ENCODE measurements at places on chromosomes 2 and 18.

DNA sequence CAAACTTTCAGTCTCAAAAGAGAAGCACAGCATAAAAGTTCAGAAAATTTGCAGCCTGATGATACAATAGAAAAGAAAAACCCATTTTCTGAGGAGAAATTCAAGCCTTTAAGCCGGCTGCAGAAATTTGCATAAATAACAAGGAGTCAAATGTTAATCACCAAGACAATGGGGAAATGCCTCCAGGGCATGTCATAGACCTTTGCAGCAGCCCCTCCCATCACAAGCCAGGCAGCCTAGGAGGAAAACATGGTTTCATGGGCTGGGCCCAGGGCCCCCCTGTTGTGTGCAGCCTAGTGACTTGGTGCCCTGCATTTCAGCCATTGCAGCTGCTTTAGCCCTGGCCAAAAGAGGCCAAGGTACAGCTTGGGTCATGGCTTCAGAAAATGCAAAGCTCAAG, 54.1 kb upstream of the CAVIN2 start:
- DNase-seq, result no peak

GRCh38 chr18:12336887-12337286, 28.8 kb downstream of the TUBB6 start:
- no peak for DNase-seq

DNA sequence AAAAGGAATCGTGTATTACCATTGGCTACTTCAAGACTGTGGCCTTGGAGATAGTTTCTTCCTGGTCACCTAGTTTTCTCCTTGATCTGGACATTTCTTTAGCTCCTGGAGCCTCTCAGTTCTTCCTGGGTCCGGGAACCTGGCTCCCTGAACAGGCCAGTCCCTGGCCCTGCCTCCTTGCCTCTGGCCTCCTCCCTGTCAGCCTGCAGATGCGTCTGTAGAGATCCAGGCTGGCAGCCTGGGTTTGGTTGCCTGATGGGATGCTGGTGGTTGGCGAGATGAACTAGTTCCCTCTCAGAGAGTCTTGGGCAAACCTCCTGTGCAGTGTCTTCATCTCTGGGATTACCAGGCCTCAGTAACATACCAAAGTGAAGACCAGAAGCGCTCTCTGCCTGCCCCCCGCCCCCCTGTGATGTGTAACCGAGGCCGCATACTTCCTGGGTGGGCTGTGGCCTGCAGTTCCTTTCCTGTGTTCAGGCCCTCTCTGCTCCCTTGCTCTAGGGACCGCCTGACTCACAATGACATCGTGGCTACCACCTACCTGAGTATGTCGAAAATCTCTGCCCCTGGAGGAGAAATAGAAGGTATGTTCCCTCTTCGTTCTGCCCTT, 85.4 kb downstream of the DYSF start:
- no peak for DNase-seq

DNA sequence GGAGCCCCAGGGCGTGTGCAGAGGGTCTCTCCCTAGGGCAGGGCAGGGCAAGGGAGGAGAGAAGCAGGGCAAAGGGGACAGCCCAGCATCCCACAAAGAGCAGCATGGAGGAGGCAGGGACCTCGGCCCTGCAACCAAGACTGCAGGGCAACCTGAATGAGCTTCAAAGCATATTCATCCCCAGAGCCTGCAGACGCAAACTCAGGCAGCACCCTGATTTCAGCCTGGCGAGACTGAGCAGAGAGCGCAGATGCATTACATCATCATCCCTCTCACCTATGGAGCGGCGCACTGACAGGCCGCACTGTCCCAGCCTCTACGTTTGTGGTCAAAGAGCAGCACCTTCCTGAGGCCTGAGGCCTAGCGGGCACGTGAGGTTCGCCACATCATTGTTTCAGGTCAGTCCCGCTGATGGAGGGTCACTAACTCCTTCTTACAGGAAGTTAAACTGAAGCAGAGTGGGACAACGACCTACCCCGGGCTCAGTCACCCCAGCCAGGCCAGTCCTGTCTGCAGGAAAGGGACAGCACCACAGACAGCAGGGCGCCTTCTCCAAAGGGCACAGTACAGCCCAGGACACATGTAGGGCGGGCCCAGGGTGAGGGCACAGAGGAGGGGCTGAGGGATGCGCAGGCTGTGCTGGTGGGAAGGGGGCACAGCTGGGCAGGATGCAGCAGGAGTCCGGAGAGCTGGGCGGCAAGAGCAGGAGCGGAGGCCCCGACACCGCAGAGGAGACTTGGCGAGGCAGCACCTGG, 67.2 kb upstream of the RAB6C start:
- no peak for DNase-seq

All from GM20000 (cell line).